Fibroblast of upper back skin (primary cell): ENCODE measurements at places on chromosomes 13 and 19.

- DNase-seq = no peak
These were observed 239.7 kb downstream of the MTUS2 start for GRCh38 chr13:29059800-29060199.

DNA sequence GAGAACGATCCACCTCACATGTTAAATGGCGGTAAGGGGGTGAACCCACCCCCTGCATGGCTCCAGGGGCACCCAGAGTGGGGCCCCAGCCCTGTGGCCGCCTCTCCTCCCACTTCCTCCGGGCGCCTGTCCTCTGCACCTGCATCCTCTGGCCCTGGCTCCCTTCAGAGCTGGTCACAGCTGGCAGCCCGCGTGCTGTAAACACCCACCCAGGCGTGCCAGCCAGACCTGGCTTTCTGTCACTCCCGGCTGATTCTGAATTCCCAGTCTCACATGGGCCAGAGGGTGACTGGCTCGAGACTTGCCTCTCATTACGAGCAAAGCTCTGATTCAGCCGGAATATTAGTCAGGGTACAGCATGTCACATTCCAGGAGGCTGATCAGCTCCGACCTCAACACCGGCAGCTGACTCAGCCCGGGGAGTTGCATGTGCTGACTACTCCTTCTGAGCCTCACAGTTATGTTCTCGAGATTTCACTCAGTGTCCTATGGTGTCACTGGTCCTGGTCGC is 75.1 kb downstream of the GNG7 start:
- peak; percentile 97 for DNase-seq

DNA sequence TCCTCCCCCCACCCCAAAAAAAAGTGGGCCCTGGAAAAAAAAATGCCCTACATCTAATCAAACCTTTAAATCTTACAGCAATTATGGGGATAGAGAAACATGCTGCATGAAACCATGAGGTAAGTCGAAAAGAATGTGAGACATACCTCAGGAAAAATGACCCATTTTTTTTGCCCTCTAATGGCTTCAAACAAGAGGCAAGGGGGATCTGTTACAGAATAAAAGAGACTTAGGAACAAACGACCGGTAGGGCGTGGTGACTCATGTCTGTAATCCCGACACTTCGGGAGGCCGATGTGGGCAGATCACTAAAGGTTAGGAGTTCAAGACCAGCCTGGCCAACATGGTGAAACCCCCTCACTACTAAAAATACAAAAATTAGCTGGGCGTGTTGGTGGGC is 8.4 kb downstream of the RGL3 start:
- DNase-seq = peak; percentile 40

- DNase-seq = peak; percentile 51
These were observed at the start of gene UHRF1 for GRCh38 chr19:4909156-4909896. Gene UHRF1, plus strand, starts transcription at chr19:4909501. Its CDS starts 1,385 bp downstream, at chr19:4910886.

- DNase-seq = no peak
These were observed 4.1 kb downstream of the LRFN3 start for GRCh38 chr19:35940078-35940775.

DNA sequence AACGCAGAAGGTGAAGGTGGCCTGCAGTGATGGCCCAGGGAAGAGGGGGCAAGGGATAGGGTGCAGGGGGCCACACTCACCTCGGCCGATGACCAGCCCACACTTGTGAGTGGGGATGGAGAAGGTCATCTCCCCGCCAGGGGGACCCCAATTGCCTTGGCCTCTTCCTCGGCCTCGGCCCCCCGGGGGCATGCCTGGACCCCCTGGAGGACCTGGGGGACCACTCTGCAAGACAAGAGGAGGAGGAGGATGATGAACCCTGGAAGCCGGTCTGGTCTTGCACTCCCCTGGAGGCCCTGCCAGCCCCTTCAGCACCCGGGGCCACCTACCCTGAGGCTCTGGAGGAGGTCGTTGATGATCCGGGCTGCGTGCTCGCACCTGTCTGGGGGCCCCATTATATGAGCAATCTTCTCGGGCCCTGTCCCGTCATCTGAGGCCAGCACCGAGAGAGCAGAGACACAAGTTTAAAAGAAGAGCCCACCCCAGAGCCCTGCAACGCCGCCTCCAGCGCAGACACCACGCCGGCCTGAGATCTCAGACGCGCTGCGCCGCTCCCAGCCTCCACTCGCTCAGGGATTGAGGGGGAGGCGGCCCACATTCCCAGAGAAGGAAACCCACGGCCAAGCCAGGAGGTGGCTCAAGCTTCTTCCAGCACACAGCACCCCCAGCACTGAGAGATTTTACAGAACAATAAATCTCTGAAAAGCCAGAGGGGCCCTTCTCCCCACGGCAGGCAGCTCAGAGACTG is 7.8 kb downstream of the KHSRP start:
- DNase-seq = no peak

- DNase-seq = no peak
These were observed 452.3 kb downstream of the IRS2 start for GRCh38 chr13:109333893-109334651.

DNA sequence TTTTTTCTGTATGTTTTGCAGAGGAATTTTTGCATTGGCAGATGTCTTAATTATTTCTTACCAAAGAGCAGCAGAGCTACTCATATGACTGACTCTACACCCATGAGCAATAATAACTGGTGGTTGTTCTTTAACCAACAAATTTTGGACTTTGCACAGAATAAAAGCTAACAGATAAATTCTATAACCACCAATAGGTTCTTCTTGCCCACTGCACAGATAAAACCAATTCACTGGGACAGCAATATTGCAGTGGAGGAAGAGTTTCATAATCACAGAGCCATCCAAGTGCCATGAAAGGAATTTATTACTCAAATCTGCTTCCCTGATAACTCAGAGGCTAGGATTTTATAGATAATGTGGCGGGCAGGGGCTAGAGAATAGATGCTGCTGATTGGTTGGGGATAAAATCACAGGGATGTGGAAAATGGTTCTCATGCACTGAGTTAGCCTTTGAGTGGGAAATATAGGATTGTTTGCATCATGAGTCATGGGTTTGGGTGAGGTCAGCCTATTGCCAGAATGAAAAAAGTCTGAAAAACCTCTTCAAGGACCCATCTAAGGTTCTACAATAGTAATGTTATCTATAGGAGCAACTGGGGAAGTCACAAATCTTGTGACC is 104.3 kb upstream of the PCDH17 start:
- no peak for DNase-seq

DNA sequence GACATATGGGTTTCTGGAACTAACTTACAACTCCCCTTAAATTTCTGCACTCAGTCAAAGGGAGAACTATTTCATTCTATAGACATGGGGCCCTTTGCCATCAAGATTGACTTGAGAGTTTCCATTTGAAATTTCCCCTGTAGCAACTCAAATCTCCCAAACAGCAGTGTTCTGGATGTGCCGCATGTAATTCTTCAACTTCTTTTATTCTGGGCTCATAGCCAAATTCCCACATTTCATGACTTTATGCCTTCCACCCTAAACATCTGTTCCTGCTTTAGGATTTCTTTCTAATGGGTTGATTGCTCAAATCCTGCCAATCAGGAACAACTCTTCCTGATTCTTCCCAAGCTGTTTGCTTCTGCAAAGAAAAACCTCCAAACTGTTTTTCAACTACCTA is 336.0 kb downstream of the TBC1D4 start:
- DNase-seq = peak; percentile 52

GRCh38 chr13:107339209-107339608 is 771.3 kb upstream of the ARGLU1 start:
- peak; percentile 22 for DNase-seq

DNA sequence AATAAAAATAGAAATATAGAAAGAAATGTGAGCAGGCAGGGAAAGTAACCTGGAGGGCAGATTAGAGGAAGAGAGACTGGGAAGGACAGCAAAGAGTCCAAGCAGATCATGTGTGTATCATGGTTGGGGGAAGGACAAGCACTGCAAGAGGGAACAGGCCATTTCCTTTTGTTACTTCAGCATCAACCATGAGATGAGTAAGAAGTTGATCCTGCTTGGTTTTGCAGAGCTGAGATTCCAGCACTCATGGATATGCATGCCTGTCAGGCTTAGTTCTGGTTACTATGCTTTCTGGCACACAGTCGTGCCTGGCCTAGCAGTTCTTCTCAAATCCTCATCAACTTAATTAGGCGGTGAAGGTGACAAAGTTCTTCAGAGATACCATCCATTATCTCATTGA is 18.1 kb downstream of the NALCN start:
- DNase-seq = peak; percentile 82

- DNase-seq = no peak
These were observed 35.4 kb downstream of the PAN3 start for GRCh38 chr13:28173793-28174192.

GRCh38 chr13:37429976-37430375 is 168.6 kb downstream of the POSTN start:
- peak; percentile 83 for DNase-seq

DNA sequence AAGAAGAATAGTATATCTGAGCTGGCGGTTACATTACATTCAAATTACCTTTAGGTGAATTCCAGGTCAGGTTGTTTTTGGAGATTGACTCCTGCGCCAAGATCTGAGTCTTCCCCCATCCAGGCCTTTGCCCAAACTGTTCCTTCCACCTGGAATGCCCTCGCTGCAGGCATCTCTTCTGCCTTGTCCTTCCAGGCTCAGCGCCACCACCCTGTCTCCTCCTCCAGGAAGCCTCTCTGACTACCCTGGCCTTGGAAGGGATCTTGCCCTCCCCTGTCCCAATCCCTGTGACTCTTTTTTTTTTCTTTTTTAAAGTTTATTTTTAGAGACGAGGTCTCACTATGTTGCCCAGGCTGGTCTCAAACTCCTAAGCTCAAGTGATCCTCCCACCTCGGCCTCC is 1.7 kb upstream of the HOMER3 start:
- DNase-seq = no peak

- DNase-seq = no peak
These were observed 248.1 kb downstream of the ATP8A2 start for GRCh38 chr13:25619897-25620296.

DNA sequence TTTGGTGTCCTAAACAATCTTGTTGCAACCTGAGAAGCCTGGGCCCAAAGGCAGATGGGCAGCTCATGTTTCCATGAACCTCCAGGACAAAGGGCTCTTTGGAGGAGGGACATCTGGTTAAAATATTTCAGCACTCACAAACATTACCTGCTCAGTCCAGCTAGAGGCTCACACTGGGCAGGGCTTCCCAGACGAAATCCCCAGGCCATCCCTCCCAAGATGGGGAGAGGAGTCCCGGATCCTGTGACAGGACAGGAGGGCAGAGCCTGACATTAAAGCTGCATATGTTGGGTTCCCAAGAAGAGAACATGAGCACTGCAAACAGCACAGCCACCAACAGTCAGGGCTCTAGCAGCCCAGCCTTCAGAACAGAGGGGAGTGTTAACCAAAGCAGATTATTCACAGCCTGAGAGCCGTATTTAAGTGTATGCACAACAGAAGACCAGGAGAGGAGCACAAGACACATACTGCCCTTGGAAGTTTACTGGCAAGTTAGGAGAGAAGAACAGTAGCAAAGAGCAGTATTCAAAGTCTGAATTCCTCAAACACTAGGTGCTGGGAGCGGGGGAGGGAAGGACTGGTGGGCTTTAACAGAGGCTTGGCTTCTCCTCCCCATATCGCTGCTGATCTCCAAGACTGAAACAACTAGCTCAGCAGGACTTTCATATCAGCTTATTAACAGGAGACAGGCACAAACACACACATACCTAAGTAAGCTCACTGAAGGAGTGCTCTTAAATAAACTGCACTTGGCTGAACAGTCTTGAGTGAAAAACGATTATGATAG is 12.3 kb downstream of the ATP7B start:
- no peak for DNase-seq

DNA sequence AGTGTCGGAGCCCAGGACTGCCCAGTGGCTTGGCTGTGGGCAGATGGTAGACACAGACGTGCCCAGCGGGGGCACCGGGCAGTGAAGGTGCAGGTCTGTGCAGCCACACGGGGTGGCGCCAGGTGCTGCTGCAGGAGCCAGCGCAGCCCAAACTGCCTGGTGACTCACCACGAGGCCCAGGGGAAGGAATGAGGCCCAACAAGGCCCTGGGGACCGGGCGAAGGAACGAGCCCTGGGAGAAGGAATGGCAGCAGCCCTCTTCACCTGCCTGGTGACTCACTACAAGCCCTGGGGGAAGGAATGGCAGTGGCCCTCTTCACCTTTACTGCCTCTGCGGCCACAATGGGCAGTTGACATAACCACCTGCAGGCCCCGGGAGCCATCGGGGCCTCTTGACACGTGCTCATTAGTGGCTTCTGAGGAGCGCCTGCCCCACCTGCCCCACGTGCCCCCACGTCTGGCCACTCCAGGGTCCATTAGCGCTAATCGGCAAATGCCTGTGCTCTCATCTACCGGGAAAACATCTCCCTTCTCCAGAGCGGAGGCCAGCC is 9.3 kb downstream of the MED16 start:
- no peak for DNase-seq

GRCh38 chr19:15913830-15914229 is 16.0 kb upstream of the CYP4F2 start:
- DNase-seq = no peak

DNA sequence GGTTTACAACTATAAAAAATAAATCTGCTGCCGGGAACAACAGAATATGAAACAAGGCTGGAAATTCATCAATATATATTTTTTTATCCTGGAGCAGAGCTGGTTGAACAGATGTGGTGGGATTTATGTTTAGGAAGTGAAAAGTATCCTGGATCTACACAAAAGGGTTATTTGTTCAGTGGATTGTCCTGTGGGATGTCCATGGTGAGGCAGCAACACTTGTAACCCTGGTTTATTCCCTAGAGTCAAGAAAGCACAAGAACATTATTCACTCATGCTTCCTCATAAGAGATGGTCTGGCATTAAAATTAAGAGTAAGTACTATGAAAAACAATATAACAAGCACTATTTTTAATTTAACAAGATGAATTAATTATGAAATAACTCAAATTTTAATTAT is 46.0 kb downstream of the PRR20E start:
- no peak for DNase-seq

GRCh38 chr19:2084993-2085720 is 11.0 kb downstream of the MOB3A start:
- DNase-seq = no peak

GRCh38 chr19:1417681-1418495 is 10.5 kb downstream of the DAZAP1 start:
- DNase-seq = no peak

DNA sequence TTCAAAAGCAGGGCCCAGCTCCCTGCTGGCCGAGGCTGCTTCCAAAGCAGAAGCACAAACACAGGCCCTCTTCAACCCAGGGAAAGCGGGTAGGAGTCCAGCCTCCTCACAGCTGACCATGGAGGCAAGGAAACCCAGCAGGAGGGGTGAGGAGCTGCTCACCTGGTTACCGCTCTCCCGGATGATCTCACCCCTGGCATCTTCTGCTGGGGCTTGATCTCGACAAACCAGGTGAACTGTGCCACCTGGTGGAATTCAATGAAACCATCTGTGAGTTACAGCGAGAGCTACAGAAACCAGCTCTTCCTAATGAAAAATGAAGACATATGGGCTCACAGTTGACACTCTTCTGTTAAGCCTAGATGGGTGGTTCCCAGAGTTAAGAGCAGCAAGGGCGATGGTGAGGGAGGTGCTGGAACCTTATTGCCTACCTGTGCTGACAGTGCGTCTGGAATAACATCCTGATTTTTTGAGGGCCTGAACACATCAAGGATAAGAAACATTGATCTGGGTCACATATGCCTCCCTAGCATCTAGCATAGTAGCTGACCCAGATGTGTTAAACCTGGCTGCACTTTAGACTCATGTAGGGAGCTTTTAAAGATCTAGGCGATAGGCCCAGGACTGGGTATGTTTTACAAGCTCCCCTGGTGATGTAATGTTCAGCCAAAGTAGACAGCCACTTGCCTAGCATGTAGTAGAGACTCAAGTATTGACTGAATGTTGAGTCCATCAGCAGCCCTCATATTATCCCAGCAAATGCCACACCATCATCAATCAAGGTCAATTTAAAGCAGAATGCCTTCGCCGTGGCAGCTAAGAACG is 6.1 kb downstream of the DHRS12 start:
- peak; percentile 67 for DNase-seq
